HT1080 (cell line): ENCODE measurements at places on chromosomes 3 and 15.

DNA sequence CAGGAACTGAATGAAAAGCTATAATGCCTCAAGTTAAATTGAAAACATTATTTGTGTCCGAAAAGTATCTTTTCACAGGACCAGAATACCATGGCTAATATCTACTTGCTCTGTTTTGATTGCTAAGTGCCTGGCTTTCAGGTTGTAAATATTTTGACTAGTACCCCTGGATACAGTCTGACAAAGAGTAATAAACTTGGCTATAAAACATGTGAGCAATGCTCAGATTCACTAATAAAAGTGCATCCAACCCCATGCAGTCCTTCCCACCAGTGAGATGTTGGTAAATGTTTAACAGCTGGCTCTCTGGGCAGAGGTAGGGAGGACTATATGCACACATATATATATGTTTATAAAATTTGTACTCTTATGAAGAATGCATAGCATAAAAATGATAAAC, 281.8 kb upstream of the TGFBR2 start:
- no peak for DNase-seq

GRCh38 chr3:149417174-149417573, 39.7 kb upstream of the TM4SF1 start:
- no peak for DNase-seq

GRCh38 chr3:56952061-56952460, 108.4 kb upstream of the SPATA12 start:
- DNase-seq: no peak

DNA sequence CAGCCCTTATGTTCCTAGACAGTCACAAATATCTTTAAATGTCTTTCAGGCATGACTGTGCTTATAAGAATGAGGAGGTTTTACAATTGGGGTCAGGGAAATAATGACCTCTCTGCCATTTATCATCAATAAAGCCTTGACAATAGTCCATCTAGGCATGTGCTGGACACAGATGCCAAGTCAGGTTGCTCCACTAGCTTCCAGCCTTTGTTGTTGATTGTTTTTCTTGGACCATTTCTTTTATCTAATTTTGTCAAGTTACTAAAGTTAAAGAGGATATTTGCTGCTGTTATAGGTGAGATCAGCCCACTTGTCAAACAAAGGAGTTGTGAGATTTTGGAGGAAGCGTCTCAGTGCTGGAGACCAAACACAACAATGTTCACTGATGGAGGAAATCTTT, 628.0 kb downstream of the ROBO2 start:
- no peak for DNase-seq

GRCh38 chr3:172530566-172530965, 7.3 kb upstream of the TNFSF10 start:
- no peak for DNase-seq

DNA sequence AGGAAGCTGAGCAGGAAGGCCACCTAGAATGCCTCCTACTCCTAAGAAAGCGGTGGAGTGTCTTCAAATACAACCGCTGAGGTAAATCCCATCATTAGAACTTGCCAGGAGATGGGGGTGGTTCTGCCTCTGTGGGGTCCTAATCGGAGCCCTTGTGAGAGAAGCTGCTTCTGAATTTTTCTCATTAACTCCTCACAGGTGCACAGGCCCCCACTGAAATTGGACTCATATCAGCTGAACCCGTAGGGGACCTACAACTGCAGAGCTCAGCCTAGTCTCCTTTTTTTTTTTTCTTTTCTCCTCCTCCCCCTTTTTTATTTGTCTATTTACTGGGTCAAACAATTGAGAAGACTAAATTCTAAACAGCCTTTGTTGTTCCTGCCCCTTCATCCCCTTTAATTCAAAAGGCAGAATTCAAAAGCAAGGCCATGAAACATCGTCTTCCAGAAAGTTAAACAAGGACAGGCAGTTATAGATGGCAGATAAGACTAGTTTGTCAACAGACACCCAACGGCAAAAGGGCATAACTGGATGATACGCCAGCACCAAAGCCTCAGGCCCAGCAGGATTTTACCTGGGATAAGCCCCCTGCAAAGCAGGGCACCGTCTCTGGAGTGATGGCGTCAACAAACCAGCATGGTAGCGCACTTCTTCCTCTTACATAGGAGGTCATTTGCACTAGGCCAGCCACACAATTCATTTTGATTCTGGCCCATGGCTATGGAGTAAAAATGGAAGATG, 213.7 kb upstream of the HES1 start:
- no peak for DNase-seq

GRCh38 chr3:196207833-196208607, 3.2 kb downstream of the ZDHHC19 start:
- no peak for DNase-seq

DNA sequence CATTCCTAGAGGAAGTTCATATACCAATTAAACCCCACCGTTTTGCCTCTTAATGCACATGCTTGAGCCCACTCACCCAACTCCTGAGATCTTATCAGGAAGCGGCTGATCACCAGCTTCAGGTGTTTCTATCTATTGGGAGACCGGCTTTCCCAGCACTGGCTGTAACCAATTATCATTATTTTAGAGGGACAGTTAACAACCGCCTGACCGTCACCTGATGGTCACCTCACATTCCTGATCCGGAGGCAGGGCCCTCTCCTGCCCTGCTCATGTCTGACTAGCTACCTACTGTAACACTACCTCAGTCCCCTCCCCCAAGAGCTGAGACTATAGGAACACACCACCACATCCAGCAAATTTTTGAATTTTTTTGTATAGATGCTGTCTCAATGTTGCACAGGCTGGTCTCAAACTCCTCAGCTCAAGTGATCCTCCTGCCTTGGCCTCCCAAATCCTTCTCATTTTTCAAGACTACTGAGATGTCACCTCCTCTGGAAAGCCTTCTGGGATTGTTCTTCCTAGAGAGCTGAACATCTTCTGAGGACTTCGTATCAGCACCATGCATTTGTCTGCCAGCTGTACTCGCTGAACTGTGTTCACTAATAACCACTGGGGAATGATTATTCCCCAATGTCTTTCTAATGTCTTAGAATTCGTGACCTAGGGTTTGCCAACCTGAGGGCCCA, 84.8 kb downstream of the LSM3 start:
- DNase-seq: no peak

GRCh38 chr3:183924956-183925355, 40.3 kb upstream of the PARL start:
- DNase-seq: peak; percentile 32

GRCh38 chr3:71380096-71380495, 203.4 kb downstream of the FOXP1 start:
- DNase-seq: peak; percentile 21

GRCh38 chr3:82080261-82080660, 318.8 kb upstream of the GBE1 start:
- peak; percentile 5 for DNase-seq

DNA sequence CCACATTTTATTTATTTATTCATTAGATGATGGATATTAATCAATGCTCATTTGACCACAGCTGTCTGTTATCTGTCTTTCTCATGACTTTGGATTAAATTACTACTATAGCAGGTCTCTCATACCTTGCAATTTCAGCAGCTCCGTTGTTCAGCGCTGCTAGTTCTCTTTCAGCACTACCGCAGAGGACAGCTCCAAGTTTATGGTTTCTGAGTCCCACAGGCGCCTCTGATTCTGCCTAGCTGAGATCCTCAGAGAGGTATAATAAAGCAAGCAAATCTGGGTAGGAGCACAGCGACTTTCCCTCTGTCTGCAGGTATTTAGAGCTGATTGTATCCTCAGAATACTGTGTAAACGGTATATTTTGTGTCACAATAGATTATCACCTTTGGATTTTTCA, 204.9 kb downstream of the CNTN4 start:
- DNase-seq: peak; percentile 12

- DNase-seq: peak; percentile 33
Measured at GRCh38 chr3:194225988-194226663, 90.2 kb downstream of the HES1 start.

- no peak for DNase-seq
Measured at GRCh38 chr3:110519071-110519470, 552.5 kb upstream of the NECTIN3 start.

DNA sequence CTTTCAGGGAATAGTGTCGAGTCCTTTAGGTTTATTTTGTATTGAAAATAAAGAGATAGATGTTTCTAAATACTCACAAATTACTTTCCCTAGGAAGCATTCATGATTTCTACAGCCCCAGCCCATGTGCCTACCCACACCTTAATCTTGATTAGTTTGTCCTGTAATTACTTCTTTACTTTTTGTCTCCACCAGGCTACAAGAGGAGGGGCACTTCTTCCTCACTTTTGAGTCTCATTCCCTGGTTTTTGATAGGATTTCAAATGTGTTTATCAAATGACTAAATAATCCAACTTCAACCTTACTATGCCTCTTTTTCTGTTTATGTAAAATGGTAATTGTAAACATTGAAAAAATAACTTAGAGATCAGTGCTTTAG, 1.8 kb downstream of the PXK start:
- no peak for DNase-seq

DNA sequence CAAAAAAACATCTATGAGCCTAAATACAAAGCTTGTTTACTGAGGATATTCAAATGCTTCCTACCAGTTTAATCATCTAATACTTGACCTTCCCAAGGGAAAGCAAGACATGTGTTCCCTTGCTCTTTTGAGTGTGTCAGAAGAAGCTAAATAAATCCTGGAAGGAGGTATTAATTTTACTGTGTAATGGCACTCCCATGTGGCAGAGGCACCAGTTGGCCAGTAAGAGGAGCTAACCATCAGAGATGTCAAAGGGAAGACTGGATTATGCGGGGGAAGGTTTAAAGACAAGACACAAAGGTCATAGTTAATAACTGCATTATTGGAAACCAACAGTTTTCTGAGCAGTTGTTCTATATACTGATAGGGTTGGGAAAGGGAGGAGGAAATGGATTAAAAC, 125.1 kb downstream of the SUCLG2 start:
- DNase-seq: no peak

GRCh38 chr15:91183596-91183995, 83.5 kb downstream of the SV2B start:
- no peak for DNase-seq

GRCh38 chr15:28969511-28970085, 83.8 kb downstream of the APBA2 start:
- DNase-seq: peak; percentile 15

- no peak for DNase-seq
Measured at GRCh38 chr15:90633360-90633759, 83.8 kb upstream of the BLM start.

GRCh38 chr3:17125738-17126442, 241.1 kb downstream of the PLCL2 start:
- DNase-seq: no peak
